ENCODE measurements at places on chromosomes 7 and 10.

- no peak for DNase-seq
These were observed 27.9 kb downstream of the PAPOLB start for GRCh38 chr7:4833691-4834600.

- no peak for DNase-seq
These were observed 196.9 kb downstream of the ZEB1 start for GRCh38 chr10:31515819-31516402.

DNA sequence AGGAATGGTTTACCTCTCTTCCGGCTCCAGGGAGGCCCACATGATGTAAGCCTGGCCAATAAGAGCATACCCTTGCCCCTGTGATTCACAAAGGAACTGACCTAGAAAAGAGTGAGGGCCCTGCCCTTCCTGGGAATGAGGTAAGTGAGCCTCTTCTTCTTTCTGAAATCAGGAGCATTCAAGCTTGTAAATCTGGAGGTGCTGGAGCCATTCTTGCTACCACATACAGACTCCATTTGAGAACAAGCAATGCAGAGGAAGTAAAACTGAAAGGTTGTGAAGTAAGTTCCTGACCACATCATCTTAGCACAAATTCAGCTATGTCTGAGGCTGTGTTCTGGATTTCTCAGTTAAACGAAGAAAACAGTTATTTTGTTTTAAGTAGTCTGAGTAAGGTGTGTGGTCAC is 132.2 kb downstream of the CD36 start:
- DNase-seq: no peak

GRCh38 chr10:116742367-116743265 is at the start of gene HSPA12A:
Gene HSPA12A (minus strand): TSS chr10:116742566. CDS start chr10:116742469, 97 bp downstream.
- peak; percentile 53 for DNase-seq

DNA sequence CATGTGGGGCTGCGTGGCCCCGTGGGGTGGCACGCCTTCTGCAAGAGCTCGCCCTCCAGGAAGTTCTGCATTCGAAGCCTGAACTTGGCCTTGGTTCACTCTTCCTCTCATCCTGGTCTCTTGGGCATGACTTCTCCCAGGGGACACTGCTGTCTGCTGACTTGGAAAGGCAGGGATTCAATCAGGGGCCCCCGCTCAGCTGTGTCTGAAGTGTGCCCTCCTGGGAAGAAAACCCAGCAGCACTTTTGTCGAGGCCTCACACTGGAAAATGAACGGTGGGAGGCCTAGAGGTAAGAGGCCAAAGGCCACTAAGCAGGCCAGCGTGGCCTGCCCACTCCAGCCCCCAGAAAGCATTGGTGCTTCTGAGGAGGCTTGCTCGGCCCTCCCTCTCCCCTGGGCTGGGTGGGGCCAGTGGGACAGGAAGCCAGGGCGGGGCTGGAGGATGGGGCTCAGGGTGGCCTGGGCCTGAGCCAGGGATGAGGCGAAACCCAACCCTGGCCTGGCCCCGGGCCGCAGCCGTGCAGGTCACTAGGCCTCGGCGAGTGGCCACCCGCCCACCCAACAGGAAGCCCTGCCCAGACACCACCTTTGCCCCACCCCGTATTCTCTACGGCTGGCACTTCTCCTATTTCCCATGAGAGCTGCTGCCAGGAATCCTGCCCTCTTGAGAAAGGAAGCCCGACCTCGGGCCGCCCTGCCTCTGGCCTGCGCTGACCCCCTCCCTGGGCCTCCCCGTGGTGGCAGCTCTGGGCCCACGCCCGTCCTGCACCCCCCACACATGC is 81.1 kb downstream of the ZMIZ1 start:
- DNase-seq: no peak

GRCh38 chr7:134364619-134365037 is 47.9 kb upstream of the SLC35B4 start:
- no peak for DNase-seq

DNA sequence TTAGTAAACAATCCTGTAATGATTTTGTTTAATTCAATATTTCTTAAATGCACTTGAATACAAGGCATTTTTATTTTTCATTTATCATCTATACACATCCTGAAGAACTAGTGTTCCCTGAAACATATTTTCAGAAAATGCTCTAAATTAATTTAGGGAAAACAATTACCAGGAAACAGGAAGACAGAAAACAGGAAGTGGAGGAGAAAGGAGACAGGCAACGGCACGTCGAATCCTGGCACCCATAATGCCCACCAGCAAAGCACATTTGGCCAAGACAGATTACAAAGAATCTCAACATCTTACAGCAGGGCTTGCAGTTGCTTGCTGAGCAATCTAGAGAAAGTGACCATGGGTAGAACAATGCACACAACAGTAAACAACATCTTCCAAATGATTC is 571.1 kb downstream of the GRID1 start:
- DNase-seq: peak; percentile 24

DNA sequence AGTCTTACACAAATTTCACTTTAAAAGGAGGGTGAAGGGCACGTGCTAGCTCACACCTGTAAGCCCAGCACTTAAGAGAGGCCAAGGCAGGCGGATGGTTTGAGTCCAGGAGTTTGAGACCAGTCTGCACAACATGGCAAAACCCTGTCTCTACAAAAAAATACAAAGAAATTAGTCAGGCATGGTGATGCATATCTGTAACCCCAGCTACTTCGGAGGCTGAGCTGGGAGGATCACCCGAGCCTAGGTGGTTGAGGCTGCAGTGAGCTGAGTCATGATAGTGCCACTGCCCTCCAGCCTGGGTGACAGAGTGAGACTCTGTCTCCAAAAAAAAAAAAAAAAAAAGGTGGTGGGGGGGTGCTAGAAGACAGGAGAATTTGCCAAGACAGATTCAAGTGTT is 237.3 kb upstream of the KLF14 start:
- DNase-seq: no peak

DNA sequence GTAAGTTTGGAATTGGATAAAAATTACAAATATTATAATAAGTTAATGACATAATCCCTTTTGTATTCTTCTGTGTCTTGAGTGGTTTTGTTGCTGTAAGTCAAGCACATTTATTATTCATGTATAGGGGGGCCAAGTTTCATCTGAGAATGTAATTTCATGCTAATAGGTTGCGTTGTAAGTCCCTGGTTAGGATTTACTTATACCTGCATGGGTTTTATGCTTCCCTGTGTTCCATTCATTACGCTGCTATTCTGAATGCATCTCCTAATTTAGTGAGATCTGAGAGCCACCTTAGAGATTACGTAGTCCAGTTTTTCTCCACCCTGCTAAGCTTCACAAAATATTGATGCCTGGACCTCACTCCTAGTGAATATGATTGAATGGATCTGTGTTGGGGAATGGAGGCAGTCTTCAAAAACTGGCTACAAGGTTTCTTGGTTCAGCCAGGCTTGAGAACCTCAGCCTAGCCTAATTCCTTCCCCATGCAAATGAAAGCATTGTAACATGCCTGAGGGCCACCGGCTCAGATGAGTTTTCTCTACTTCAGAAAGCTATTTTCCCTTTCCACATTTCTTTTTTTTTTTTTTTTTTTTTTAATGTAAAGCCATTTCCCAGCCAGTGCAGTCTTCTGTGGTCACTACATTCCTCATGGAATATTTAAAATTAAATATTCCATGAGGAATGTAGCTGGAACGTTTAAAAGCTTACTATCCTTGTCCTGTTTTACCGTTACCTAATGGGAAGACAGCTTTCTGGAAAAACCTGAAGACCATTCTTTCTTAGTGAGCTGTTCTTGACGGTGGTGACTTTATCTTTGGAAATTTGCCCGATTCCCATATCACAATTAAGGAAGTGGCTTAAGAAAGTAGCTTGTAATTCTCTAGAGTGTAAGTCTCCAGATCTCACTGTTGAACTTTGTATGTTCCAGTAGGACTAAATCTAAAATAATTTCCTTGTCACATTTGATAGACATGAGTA is 16.0 kb downstream of the PAPSS2 start:
- DNase-seq: no peak

- DNase-seq: no peak
These were observed 90.7 kb upstream of the TMEM168 start for GRCh38 chr7:112880818-112881418.

GRCh38 chr10:119199231-119199992 is 8.0 kb upstream of the GRK5 start:
- DNase-seq: peak; percentile 68

DNA sequence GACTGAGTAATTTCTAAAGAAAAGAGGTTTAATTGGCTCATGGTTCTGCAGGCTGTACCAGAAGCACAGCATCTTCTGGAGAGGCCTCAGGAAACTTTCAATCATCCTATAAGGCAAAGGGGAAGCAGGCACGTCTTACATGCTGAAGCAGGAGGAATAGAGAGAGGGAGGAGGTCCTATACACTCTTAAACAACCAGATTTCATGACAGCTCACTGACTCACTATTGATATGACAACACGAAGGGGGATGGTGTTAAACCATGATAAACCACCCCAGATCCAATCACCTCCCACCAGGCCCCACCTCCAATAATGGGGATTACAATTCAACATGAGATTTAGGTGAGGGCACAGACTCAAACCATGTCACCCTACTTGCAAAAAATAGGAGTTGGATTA is 201.5 kb downstream of the CDK14 start:
- no peak for DNase-seq

GRCh38 chr7:69739190-69739589 is 140.9 kb downstream of the AUTS2 start:
- DNase-seq: no peak

DNA sequence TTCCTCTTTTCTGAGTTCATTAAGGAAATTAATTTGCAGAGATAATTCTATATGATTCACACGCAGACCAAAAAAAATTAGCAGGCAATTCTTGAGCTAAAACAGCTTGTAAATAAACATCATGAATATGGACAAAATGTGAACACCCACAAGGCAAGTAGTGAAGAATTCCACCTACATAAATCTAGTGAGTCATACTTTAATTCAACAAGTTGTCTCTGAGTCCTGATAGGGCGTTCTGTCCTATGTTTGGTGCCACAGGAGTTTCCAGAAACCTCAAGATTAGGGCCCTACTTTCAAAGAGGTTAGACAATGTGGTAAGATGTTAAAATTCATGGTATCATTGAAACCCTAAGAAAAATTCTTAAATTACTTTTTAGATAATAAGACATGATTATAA is 122.3 kb downstream of the SGMS1 start:
- DNase-seq: no peak

DNA sequence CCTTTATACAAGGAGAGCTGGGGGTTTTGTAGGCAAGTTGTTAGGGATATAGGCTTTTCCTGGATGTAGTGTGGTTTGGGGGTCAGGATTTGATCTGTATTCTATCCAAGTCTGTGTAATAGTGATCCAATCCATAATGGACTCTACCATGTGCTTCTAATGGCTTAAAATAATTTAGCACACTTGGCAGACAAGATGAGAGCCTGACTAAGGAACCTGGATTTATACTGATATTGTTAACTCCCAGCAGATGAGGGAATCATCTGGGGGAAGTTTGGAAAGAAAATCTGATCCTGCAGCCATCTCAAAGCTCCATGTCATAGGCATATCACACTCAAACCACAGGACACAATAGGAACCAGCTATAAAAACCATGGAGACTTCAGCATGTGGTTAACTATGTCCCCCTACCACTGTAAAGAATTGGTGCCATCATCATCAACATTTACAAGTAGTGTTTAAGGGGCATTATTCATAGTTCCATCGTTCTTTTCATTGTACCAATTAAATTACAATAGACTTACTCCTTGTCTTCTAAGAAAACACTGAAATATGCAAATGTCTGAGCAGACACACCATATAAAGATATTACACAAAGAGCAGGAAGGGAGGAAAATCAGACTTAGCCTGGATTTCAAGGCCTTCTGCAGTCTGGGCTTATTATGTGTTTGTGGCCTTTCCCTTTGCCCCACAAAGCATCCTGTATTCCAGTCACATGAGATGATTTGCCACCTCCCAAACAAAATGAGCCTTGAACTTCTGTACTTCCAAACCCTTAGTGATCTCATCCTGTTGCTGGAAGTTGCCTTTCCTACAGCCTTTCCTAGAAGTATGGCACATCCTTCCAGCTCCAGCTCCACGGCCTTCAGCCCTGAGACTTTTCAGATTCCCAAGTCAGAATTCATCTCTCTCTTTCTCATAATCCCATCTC is 22.5 kb upstream of the HPS1 start:
- no peak for DNase-seq

All from KBM-7 (cell line).